ENCODE measurements at places on chromosomes 16 and 17.

GRCh38 chr16:55471448-55472097 is 7.4 kb upstream of the MMP2 start:
- no peak for DNase-seq

DNA sequence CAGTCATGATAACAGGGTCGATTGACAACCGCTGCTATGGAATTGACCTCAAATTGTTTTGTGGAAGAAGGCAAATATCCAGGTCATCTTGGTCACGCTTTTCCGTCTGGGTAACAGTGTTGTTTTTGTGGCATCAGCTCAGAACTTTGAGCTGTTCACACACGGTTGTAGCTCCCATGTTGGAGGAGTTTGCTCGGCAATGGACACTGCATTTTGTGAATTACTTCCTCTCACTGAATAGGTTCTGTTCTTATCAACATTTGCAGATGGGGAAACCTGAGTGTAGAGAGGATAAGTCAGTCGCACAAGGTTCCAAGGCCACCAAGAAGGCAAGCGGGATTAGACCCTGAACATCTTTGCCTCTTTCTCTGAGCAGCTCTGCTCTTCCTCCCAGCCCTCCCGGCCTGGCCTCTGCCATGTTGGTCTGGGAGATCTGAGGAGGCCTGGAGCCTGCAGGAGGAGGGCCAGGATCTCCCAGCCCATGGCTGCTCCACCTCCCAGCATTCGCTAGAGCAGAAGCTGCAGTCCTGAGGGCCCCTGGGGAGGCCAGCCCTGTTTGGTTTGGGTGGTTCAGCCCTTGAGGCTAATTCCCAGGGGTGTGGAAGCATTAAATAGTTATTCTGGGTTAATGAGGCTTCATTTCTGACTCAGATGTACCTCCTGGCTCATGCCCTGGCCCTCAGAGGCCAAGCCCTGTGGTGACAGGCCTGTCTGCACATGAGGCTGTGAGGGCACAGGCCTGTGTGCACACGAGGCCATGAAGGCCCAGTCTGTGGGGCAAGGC is 154.1 kb upstream of the PLCG2 start:
- no peak for DNase-seq

- DNase-seq, result no peak
Observed at GRCh38 chr17:6303664-6304063, 131.3 kb downstream of the AIPL1 start.

DNA sequence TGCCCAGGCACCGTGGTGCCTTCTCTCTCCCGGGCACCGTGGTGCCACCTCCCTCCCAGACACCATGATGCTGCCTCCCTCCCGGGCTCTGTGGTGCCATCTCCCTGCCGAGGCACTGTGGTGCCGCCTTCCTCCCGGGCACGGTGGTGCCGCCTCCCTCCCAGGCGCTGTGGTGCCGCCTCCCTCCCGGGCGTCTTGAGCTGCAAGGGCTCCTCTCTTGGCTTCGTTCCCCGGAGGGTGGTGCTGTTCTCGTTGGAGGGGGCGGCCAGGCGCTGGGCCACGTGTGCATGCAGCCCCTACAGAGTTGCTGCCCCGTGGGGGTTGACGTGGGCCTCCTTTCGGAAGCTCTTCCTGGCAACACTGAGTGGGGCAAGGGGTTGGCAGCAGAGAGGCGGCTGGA is 8.2 kb downstream of the CENPX start:
- DNase-seq, result no peak

GRCh38 chr16:10114409-10114808 is 67.8 kb downstream of the GRIN2A start:
- DNase-seq, result no peak

DNA sequence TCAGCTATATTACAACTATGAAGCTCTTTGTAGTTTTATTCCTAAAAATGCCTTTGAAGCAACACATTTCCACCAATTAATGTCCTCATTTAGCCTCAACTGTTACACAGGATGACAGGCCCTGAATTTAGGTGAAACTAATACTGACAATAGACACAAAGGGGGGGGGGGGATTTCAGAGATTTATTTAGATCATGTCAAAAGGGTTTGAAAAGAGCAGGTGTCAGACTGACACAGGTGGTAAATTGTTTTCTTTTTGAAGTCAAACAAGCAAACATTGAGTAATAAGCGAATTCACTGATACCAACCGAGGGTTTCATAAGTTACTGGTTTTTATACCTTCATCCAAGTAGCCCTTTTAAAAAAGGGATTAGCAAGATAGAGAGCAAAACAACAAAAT is 40.8 kb downstream of the KANSL1 start:
- no peak for DNase-seq

GRCh38 chr17:40265337-40265736 is 22.3 kb upstream of the CDC6 start:
- no peak for DNase-seq

DNA sequence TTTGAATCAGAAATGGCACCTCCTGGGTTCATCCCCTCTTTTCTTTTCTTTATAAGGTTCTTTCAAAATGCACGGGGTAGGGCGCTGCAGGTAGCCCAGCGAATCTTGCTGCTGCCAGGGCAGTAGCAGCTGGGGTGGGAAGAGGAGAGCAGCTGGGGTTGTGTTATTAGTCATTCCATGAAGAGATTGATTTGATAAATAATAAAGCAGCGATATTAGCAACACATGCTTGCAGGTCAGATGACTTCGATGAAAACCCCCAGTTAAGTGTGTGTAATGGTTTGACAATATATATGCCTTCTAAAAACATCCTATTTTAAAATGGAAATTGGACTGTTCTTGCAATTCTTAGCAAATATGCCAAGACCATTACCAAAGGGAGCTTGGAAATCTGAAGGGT is 200.7 kb downstream of the CCDC182 start:
- no peak for DNase-seq

DNA sequence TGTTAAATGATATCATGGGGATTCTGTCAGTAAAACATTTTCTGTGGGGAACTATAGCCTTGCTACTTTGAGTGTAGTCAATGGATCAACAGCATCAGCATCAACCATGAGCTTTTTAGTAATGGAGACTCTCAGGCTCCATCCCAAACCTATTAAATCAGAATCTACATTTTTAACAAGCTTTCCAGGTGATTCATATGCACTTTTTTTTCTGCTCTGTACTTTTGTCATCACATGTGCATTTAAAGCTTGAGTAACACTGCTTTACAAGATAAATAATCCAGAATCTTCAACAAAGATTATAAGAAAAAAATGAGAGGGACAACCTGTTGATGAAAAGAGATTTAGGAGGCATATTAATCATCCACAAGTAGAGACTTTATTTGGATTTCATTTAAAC is 23.5 kb downstream of the NUP93 start:
- no peak for DNase-seq

GRCh38 chr17:62662855-62663254 is 35.4 kb downstream of the MRC2 start:
- no peak for DNase-seq

- no peak for DNase-seq
Observed at GRCh38 chr17:54892360-54892759, 8.3 kb upstream of the TOM1L1 start.

DNA sequence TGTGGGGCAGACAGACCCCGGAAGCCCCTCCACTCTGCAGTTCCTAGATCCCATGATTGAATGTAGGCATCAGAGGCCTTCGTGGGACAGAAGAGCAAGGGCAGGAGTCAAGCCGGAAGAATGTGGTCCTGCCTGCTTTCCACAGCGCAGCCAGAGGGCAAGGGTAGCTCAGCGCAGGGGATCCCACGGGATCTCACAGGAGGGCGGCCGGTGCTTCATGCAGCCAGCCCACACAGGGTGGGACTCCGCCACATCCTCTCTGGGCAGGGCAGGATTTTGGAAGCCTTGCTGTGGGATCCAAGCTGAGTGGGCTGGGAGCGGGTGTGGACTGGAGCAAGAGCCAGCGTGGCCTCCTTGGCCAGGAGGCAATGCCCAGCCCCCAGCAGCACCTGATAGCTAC is 13.0 kb downstream of the KATNB1 start:
- DNase-seq, result no peak

DNA sequence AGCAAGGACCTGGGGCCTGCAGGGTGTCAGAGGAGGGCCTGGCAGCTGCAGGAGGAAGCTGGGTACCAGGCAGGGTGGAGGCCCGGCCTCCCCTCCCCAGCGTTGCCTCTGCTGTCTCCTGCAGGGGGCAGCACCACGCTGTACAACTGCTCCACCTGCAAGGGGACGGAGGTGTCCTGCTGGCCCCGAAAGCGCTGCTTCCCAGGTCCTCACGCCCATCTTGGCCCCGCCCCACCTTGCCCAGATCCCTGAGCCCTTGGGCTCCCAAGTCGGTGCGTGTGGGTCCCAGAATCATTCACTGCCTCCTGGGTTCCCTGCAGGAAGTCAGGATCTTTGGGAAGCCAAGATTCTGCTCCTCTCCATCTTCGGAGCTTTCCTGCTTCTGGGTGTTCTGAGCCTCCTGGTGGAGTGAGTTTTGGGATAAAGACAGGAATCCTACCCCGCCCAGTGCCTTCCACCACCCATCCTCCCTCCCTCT is 1.2 kb downstream of the TMEM95 start:
- peak; percentile 72 for DNase-seq

DNA sequence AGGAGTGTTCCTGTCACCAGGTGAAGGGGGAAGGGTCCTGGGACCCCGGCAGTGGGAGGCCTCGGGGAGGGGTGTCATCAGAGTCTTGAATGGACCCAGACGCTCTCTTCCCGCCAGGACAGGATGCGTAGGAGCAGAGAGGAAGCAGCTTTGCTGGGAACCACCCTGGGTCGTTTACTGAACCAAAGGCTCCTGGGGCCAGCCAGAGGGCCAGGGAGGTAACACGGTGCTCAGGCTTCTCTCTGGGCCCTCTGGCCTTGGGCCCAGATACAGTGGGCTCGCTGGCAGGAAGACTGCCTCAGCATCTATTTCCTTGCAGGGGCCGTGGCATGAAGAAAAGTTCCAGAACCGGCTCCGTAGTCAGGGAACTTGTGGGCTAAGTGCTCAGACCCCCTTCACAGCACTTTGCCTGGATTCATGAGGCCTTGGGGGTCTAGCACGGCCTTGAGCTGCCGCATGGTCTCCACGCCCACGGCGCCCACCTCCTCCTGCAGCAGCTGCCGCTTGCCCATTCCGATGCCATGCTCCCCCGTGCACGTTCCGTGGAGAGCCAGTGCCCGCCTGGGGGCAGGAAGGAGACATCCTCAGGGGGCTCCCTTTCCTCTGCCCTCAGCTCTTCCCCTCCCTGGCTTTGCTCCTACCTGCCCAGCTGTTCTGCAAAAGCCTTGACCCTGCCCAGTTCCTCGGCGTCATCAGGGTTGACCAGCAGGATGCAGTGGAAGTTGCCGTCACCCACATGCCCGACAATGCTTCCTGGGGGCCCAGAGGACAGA is 4.4 kb downstream of the LDHD start:
- DNase-seq, result no peak

- DNase-seq, result no peak
Observed at GRCh38 chr17:16085066-16085699, 85.6 kb downstream of the TTC19 start.

GRCh38 chr17:27531469-27531961 is 75.3 kb downstream of the KSR1 start:
- no peak for DNase-seq

DNA sequence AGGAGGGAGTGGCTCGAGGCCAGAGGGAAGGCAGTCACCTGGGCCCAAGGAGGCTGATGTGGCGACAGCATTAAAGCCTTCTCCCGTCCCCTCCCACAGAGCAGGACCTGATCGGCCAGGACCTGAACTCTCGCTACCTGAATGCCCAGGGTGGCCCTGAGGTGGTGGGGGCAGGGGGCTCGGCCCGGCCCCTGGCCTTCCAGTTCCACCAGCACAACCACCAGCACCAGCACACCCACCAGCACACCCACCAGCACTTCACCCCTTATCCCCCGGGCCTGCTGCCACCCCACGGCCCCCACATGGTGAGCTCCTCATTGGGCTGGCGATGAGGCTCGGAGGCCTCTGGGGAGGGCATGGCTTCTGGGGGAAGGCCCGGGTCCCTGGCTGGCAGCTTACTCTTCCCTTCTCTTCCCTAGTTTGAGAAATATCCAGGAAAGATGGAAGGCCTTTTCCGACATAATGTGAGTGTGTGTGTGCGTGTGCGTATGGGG is 6.4 kb downstream of the FBRS start:
- DNase-seq, result no peak

GRCh38 chr16:25065899-25066298 is 45.6 kb upstream of the LCMT1 start:
- DNase-seq, result peak; percentile 33

- no peak for DNase-seq
Observed at GRCh38 chr17:34099859-34100515, 155.1 kb upstream of the CCL2 start.

- DNase-seq, result no peak
Observed at GRCh38 chr17:81405411-81405872, 10.2 kb downstream of the BAHCC1 start.

- no peak for DNase-seq
Observed at GRCh38 chr17:75878174-75878998, at the start of gene TRIM47. TSS of gene TRIM47 (minus strand) at chr17:75878581. CDS start at chr17:75878548, 33 bp downstream.

DNA sequence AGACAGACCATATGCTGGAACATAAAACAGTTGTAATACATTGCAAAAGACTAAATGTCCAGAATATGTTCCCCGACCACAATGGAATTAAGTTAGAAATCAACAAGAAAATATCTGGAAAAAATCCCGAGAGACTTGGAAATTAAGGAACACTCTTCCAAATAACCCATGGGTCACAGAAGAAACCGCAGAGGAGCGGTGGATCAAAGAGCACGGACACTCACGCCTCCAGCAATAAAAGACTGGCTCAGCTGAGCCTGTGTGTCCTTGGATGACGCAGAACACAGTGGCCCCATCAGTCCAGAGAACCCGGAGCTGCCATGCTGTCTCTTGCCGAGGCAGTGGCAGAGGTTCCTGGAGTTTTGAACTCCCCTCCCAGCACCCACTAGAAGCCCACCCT is 30.9 kb upstream of the FOXF1 start:
- no peak for DNase-seq

- no peak for DNase-seq
Observed at GRCh38 chr17:45991341-45991740, 7.7 kb upstream of the STH start.

GRCh38 chr16:11977376-11978041 is 975 bp downstream of the SNX29 start:
- no peak for DNase-seq
